ENCODE measurements at places on chromosomes 2 and 18.

- no peak for DNase-seq
Observed at GRCh38 chr2:224688997-224689396, 27.2 kb downstream of the CCDC195 start.

DNA sequence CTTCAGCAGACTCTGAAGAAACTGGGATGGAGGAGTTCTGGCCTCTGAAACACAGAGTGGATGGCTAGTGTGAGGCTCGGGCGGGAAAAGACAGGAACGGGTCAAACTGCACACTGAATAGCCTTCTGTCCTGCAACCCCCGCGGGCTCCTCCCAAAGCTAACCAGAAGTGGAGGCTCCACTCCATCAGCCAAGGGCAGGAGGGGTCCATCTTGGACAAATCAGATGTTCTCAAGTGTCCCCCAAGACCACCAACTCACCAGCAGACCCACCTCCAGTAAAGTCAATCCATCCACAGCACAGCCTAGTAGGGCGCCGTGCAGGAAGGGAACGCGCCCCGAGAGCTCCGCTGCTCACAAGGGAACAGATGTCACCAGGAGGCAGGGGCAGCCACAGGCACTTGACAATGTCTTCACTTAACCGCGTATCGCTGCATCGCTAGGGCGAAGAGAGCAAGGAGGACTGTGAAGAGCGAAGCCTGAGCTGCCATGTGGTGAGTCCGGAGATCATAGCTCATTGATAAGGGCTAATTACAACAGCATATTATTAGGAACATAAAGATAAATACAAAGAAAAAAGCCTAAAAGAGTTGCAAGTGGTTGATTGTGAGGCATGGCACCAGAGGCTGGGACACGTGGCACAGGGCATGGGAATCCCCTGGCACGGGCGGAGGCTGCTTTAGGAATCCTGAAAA is 494.6 kb upstream of the MYT1L start:
- DNase-seq: no peak

DNA sequence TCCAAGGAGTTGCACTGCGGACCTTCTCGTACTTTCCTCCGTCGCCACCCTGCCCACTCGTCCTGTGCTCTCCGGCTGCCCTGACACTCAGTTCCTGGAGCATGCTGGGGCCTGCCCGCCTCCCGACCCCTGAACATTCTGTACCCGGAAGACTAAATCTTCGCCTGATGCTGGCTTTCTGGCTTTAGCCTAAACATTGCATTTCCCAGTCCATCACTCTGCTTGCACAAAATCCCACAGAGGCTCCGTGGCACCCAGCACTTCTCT is 550 bp upstream of the SFXN5 start:
- DNase-seq: peak; percentile 25

GRCh38 chr2:222569826-222570225 is 86.1 kb downstream of the FARSB start:
- DNase-seq: no peak

Measured in activated naive CD8-positive, alpha-beta T cell treated with anti-CD3 and anti-CD28 coated beads for 36 hours (primary cell).